ENCODE measurements at places on chromosomes 11 and 22. TPM values are rescaled to one million over a fixed set of nuclear protein-coding genes. Genes with fewer than 3 reads are reported as not detected.

The APOL5 gene
- total RNA-seq, result not detected

The KIF18A gene
- total RNA-seq, result 35.4 TPM

The SERPIND1 gene
- total RNA-seq, result not detected

The CCDC82 gene
- total RNA-seq, result 35.7 TPM

The PRR5L gene
- total RNA-seq, result 3.4 TPM

The SCUBE2 gene
- total RNA-seq, result not detected

The POU2AF3 gene
- total RNA-seq, result not detected

The RAB36 gene
- total RNA-seq, result 1.0 TPM

DNA sequence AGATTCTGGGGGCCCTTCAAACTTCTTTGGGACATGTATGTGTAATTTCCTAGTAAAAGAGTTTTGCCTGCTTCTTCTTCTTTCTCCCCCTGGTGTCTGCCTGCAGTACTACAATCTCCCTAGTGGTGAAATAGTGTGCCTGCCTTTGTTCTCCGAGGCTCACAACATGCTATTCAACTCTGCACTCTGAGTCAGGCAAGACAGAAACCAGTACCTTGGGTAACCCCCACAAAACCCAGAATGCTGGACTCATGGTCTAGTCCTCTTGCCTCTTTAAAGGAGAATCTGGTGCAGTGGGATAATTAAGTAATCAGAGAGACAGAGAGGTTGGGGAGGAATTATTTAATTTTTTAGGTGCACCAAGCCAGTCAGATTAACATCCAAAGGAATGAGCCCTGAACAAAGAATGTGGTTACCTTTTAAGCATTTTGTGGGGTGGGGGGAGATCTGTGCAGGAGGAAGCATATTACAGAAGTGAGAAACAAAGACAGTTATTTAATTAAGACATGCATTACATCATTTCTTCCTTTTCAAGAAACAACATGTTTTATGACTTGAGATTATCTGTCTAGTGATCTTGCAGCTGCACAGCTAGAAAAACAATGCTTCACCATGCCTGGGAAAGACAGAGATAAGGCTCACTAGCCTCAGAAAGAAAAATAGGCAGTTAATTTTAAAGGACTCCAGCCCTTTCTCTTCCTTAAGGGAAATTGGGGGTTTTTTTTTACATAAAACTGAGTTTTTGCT, 11.0 kb upstream of the MS4A6A start:
- peak; percentile 69 for DNase-seq
- H3K4me3 ChIP-seq, result no peak overlapping the region
- H3K27ac ChIP-seq, result no peak overlapping the region
- peaks cover 6% of the 10 kb centered on the region for H3K27me3 ChIP-seq

DNA sequence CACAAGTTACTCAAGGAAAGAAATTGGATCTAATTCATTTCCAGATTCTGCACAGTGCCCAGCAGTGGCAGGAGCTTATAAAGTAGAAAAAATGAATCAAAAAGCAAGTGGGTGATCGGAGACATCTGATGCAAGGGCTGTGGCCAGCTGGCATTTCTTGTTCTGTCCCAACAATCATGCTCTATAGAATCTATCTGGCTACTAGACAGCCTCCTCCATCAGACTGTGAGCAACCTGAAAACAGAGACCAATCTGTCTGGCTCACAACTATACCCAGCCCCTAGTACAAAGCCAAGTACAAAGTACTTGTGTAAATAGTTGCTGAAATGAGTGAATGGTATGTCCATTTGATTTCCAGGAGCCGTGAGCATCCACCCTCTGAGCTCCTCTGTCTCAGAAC, 11.4 kb downstream of the USH1C start:
- no peaks in the 10 kb centered on the region for H3K4me1 ChIP-seq
- H3K27me3 ChIP-seq, result peaks cover 14% of the 10 kb centered on the region
- no peak overlapping the region for H3K4me3 ChIP-seq

DNA sequence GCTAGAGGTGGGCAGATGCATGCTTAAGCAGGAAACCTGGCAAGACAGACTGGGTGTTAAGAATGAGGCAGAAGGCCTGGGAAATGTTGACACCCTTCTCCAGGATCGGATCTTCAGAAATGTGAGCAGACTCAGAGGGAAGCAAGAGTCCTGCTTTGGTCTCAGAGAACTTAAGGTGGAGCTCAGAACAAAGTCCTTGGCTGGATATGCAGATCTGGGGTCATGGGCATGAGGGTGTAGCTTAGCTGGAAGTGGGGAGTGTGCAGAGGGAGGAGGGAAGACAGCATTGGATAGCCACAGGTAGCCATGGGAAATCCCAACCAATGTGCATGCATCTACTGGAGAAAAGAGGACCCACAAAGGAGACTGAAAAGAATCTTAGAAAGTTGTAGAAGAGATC, 58.6 kb upstream of the CDON start:
- no peak for DNase-seq
- no peak overlapping the region for H3K4me3 ChIP-seq
- no peak overlapping the region for H3K27ac ChIP-seq
- H3K36me3 ChIP-seq, result no peaks in the 10 kb centered on the region

GRCh38 chr11:36738292-36738861, 140.3 kb upstream of the RAG2 start:
- peaks cover 17% of the 10 kb centered on the region for H3K27me3 ChIP-seq
- H3K27ac ChIP-seq, result no peak overlapping the region
- peaks cover 6% of the 10 kb centered on the region for H3K4me1 ChIP-seq
- H3K4me3 ChIP-seq, result no peak overlapping the region

DNA sequence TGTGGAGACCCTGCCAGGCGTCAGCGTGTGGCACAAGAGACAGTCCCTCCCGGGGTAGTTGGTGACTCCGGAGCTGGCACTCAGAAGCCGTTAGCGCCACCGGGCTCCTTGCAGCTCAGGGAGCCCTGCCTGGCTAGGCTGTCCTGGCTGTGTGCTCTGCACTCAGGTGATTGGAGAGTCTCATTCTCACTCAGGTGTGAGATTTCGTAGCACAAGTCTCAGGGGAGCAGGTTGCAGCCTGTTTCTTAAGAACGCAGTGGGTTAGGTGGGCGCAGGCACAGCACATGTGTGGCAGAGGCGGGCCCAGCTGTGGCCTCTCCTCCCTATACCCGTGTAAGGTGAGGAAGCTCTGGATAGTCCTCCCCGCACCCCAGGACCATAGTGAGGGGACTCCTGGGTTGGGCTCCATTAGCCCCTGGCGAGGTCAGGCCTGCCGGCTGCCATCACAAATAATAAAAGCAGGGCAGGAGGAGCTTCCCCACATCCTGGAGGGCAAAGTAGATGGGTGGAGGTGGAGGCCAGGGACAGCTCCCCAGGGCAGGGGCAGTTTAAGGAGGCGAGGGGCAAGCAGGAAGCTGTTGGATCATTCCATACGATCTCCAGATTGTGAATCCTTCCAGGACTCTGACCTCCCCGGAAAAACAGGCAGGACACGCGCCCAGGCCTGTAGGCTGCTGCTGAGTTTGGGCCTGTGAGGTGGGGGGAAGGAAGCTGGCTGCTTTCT, 39.4 kb downstream of the SBF1 start:
- H3K36me3 ChIP-seq, result peaks cover 22% of the 10 kb centered on the region
- H3K27me3 ChIP-seq, result no peaks in the 10 kb centered on the region
- no peaks in the 10 kb centered on the region for H3K4me1 ChIP-seq
- no peak for DNase-seq

- H3K27me3 ChIP-seq, result peaks cover 5% of the 10 kb centered on the region
- H3K4me1 ChIP-seq, result no peaks in the 10 kb centered on the region
- no peaks in the 10 kb centered on the region for H3K36me3 ChIP-seq
- H3K4me3 ChIP-seq, result no peak overlapping the region
- no peak for DNase-seq
Observed at GRCh38 chr11:36011574-36011973, 67.7 kb downstream of the LDLRAD3 start.

- no peaks in the 10 kb centered on the region for H3K36me3 ChIP-seq
- no peaks in the 10 kb centered on the region for H3K27me3 ChIP-seq
- H3K4me1 ChIP-seq, result no peaks in the 10 kb centered on the region
- no peak overlapping the region for H3K27ac ChIP-seq
Observed at GRCh38 chr11:84671325-84671999, 955.7 kb downstream of the DLG2 start.

DNA sequence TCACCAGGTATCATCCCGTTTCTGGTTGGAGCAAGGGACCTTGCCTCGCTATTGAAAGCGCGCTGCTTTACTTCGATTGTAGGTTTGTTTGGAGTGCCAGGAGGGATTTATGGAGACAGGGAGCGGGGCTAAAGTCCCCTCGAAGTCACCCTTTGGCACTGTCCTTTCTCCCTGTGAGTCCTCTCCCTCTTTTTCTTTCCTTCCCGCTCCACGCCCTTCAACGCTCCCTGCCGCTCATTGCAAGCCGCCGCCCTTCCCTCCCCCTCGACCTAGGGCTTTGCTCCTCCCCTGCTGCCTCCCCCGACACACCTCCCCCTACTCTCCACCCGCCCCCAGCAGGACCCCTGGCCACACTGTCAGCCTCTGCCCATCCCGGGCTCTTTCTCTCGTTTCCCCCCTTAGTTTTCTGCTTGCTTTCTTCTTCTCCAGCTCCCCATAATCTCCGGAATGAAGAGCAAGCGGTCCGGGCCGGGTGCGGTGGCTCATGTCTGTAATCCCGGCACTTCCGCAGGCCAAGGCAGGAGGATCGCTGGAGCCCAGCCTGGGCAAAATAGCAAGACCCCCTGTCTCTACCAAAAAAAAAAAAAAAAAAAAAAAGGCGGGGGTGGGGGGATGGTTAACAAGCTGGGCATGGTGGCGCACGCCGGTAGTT, 41.0 kb downstream of the AHNAK start:
- no peaks in the 10 kb centered on the region for H3K4me1 ChIP-seq
- H3K4me3 ChIP-seq, result no peak overlapping the region
- H3K27ac ChIP-seq, result no peak overlapping the region
- no peaks in the 10 kb centered on the region for H3K36me3 ChIP-seq

DNA sequence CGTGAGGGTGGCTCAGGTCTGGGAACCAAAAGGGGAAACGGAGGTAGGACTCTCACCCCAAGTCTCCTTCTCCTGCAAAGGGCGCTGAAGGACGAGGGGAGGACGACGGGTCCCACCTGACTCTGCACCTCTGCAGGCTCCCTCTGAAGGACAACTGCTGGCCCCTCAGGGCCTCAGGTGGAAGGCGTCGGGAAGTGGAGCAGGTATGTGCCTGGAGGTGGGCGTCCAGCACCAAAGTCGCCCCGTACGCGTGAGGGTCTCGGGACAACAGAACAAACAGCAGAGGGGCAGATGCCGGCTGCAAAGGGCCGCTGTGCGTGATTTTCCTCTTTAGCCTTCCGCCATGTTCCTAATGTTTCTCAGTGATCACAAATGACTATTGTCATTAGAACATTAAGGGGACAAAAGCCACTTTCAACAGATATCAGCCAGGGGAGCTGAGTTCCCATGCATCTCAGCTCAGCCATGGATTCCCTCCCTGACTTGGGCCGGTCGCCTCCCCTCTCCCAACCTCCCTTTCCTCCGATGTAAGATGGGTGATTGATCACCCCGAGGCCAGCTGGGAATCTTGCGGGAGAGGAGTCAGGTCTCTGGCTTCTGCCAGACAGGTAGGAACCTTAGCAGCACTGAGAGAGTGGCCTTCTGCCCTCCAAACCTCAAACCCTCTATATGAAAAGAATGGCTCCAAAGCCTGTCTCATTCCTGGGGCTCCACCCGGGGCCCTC, 836 bp downstream of the SLC16A8 start:
- peaks cover 20% of the 10 kb centered on the region for H3K27me3 ChIP-seq
- H3K4me1 ChIP-seq, result no peaks in the 10 kb centered on the region
- H3K36me3 ChIP-seq, result no peaks in the 10 kb centered on the region
- H3K4me3 ChIP-seq, result no peak overlapping the region

DNA sequence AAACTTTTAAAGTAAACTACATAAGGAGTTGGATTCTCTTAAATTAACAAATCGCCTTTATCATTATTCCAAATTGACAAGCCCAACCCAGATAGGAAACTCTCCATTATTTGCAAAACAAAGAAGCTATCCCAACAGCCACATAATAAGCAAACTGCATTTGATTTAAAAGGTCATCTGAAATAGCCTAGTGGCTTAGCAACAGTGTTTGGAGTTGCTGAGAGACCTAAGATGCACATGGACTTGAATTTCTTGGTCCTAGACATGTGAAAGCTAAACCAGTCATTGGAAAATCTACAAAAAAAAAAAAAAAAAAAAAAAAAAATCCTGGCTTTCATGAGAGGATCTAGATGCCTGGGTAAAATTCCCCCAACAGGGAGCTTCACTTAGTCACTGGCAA, 69.5 kb downstream of the PRCP start:
- H3K4me3 ChIP-seq, result no peak overlapping the region
- peaks cover 10% of the 10 kb centered on the region for H3K36me3 ChIP-seq
- no peaks in the 10 kb centered on the region for H3K27me3 ChIP-seq
- H3K27ac ChIP-seq, result no peak overlapping the region

- peaks cover 30% of the 10 kb centered on the region for H3K4me1 ChIP-seq
- H3K36me3 ChIP-seq, result peaks cover 11% of the 10 kb centered on the region
- no peak overlapping the region for H3K27ac ChIP-seq
- no peak for DNase-seq
- H3K4me3 ChIP-seq, result no peak overlapping the region
Observed at GRCh38 chr11:119061256-119061655, 4.3 kb upstream of the HYOU1 start.

All from activated CD8-positive, alpha-beta T cell treated with anti-CD3 and anti-CD28 coated beads, Interleukin-2, amount 10 ng/mL, durations not matched to agents 7 days and 5 days (primary cell).